ENCODE measurements at places on chromosomes 5 and 9. TPM values are rescaled to one million over a fixed set of nuclear protein-coding genes. Genes with fewer than 3 reads are reported as not detected.

DNA sequence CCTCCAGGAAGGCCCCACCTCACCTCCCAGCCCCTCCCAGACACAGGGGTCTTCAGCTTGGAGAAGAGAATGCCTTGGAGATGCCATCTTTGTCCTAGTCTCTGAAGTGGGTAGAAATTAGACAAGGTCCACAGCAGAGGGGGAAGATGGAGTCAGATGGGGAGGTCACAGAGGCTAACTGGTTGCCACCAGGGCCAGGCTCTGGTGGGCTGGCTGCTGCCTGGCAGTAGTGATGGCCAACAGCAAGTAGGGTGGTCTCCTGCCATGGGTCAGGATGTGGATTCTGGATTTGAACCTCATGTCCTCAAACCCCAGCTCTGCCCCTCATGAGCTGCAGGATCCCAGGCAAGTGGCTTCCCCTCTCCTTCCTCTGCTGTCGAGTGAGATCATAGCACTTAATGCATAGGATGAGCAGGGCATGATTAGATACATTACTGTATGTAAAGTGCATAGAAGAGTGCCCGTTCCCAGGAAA lies 38.7 kb upstream of the NEK6 start:
- H3K4me1 ChIP-seq: no peaks in the 10 kb centered on the region
- no peak overlapping the region for H3K27ac ChIP-seq
- no peak overlapping the region for H3K4me3 ChIP-seq
- H3K36me3 ChIP-seq: no peaks in the 10 kb centered on the region
- peaks cover 12% of the 10 kb centered on the region for H3K27me3 ChIP-seq
- DNase-seq: no peak

DNA sequence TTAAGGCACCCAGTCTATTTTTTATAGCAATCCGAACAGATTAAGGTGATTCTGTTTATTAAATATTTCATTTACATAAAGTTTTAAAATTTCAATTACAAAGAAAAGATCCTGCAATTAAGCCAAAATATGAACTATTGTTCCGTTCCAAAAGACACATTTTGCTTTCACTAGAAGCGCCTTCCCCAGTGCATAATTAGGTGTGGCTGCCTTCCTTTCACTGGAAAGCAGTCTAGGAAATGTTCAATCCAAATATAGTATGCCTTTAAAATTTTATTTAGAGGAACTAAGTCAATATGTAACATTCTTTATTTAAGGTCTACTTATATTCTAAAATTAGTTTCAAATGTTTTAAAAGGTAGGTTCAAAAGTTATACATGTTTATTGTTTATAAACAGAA lies 7.6 kb downstream of the CTNNAL1 start:
- DNase-seq: no peak
- H3K4me3 ChIP-seq: no peak overlapping the region
- H3K36me3 ChIP-seq: no peaks in the 10 kb centered on the region
- no peak overlapping the region for H3K27ac ChIP-seq
- H3K4me1 ChIP-seq: peaks cover 2% of the 10 kb centered on the region
- no peaks in the 10 kb centered on the region for H3K27me3 ChIP-seq

- no peak overlapping the region for H3K4me3 ChIP-seq
- H3K27ac ChIP-seq: no peak overlapping the region
- no peaks in the 10 kb centered on the region for H3K4me1 ChIP-seq
- DNase-seq: no peak
Measured at GRCh38 chr5:33579152-33579551, 138.4 kb downstream of the TARS1 start.

DNA sequence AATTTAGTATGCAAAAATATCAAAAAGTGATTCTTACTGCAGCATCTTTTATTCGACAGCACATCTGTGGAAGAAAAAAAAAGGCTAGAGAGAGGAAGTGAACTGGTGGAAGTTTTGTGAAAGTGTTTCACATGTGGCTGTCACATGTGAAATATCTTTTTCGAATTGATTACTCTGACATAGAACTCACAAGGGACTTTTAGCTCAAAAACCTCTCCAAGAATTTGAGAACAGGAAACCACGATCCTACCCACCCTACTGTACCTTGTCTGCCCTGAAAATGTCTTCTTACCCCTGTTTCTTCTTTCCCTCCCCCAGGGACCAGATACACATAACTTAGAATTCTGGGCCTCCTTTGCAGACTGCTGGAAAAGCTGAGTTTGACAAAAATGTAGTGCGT lies 106.5 kb upstream of the PRRC1 start:
- H3K4me1 ChIP-seq: no peaks in the 10 kb centered on the region
- DNase-seq: no peak
- no peak overlapping the region for H3K4me3 ChIP-seq
- no peaks in the 10 kb centered on the region for H3K27me3 ChIP-seq

GRCh38 chr9:132182314-132183091 lies 20.6 kb downstream of the NTNG2 start:
- no peak for DNase-seq
- H3K27ac ChIP-seq: no peak overlapping the region
- no peaks in the 10 kb centered on the region for H3K36me3 ChIP-seq
- peaks cover 28% of the 10 kb centered on the region for H3K27me3 ChIP-seq
- no peak overlapping the region for H3K4me3 ChIP-seq

- H3K27ac ChIP-seq: no peak overlapping the region
- H3K36me3 ChIP-seq: no peaks in the 10 kb centered on the region
- H3K4me1 ChIP-seq: peaks cover 2% of the 10 kb centered on the region
- DNase-seq: no peak
- no peak overlapping the region for H3K4me3 ChIP-seq
Measured at GRCh38 chr5:83071286-83072051, 5.7 kb downstream of the TMEM167A start.

DNA sequence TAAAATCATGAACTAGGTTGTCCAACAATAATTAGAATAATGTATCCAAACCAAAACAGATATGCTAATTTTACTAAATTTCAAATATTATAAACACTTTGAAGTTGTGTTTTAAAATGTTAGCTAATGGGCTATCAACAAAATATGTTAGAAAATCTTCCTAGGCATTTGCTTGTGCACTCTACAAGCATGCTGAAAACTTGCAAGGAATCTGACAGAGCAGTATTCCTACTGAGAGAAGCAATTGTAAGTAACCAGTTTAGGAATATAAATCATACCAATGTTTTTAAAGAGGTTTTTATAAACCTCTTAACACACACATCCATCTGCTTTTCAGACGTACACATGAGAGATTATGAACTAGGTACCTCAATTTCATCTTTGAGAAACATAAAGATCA lies 228.4 kb upstream of the TBCA start:
- H3K36me3 ChIP-seq: no peaks in the 10 kb centered on the region
- H3K4me1 ChIP-seq: peaks cover 2% of the 10 kb centered on the region
- no peak overlapping the region for H3K4me3 ChIP-seq
- no peak overlapping the region for H3K27ac ChIP-seq

- H3K27me3 ChIP-seq: no peaks in the 10 kb centered on the region
- H3K27ac ChIP-seq: no peak overlapping the region
- no peak overlapping the region for H3K4me3 ChIP-seq
- no peak for DNase-seq
Measured at GRCh38 chr9:135001526-135001925, 83.8 kb upstream of the FCN1 start.

DNA sequence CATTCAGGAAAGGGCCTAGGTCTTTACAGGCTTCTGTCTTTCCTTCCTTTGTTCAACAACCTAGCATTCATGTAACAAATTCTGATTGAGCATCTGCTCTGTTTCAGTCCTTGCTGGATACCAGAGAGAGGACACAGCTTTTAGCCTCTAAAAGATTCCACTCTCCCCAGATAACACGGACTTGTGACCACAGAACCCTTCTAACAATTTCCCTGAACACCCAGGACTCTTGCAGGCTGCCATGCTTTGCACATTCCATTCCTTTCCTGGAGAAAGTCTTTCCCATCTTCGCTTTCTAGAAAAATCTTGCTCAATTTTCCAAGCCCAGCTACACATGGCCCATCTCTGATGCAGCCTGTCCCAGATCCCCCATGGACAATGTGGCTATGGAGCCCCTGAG lies 310.9 kb downstream of the ACTL7B start:
- H3K27ac ChIP-seq: no peak overlapping the region
- H3K4me3 ChIP-seq: no peak overlapping the region
- no peaks in the 10 kb centered on the region for H3K36me3 ChIP-seq

GRCh38 chr5:55997742-55998351 lies 3.1 kb upstream of the IL6ST start:
- H3K36me3 ChIP-seq: no peaks in the 10 kb centered on the region
- no peak overlapping the region for H3K4me3 ChIP-seq
- DNase-seq: peak; percentile 59

GRCh38 chr5:87732875-87733768 lies 320.4 kb upstream of the CCNH start:
- no peak overlapping the region for H3K4me3 ChIP-seq
- no peak overlapping the region for H3K27ac ChIP-seq
- no peaks in the 10 kb centered on the region for H3K27me3 ChIP-seq
- no peaks in the 10 kb centered on the region for H3K36me3 ChIP-seq
- no peak for DNase-seq

SRA1 gene
- 28.0 TPM for total RNA-seq

MINAR2 gene
- not detected for total RNA-seq

DOCK2 gene
- total RNA-seq: 3.6 TPM

STKLD1 gene
- 0.99 TPM for total RNA-seq

SLIT3 gene
- 8.0 TPM for total RNA-seq
